ENCODE measurements at places on chromosomes 3 and 15.
A peak's percentile ranks its signal among the peaks of the same experiment; 100 is the strongest.

GRCh38 chr3:196736670-196737374 lies 2.8 kb upstream of the PAK2 start:
- no peak for DNase-seq

- no peak for DNase-seq
Measured at GRCh38 chr15:67178569-67179210, 75.8 kb downstream of the AAGAB start.

DNA sequence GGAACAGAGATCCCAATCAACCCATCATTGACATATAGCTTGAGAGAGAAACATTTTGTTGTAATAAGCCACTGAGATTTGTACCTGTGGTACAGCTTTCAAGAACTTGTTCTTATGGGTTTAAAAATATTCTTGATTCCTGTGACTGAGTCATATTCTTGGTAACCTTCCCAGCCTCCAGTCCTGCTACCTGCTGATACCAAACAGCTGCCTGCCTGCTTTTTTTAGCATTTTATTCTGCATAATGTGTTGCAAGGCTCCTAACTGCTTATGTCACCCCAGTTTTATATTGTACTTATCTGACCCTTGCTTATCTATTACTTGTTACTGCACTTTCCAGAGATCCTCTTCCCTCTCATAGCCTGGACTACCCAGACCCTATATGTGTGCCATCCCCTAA lies 349.3 kb upstream of the SOX2 start:
- DNase-seq = peak; percentile 85

DNA sequence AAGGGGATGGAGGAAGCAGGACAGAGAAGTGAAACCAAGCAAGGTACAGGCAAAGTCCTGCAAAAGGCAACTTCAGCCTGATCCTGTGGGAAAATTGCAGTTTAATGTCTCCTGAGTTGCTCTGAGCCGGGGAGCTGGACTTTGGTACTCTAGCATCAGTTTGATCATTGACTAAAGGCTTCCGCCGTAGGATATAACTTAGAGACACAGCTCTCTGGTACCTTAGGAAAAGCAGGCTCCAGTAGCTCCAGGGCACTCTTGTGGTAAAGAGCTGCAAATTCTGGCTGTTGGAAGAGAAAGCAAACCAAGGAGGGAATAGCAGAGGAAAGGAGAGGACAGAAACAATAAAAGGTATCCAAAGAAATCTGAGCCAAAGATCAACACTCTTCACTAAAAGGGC lies 521.1 kb downstream of the PLOD2 start:
- no peak for DNase-seq
